ENCODE measurements at places on chromosomes 2 and 18. TPM values are rescaled to one million over a fixed set of nuclear protein-coding genes. Genes with fewer than 3 reads are reported as not detected.
A peak's percentile ranks its signal among the peaks of the same experiment; 100 is the strongest.

IL1R2 gene
- total RNA-seq, result 207 TPM

GTF2A1L gene
- total RNA-seq, result not detected

RAD51AP2 gene
- total RNA-seq, result not detected

NAB1 gene
- total RNA-seq, result 50.7 TPM

EGR4 gene
- not detected for total RNA-seq

CYS1 gene
- total RNA-seq, result 1.6 TPM

TMEM178A gene
- total RNA-seq, result 1.9 TPM

DNA sequence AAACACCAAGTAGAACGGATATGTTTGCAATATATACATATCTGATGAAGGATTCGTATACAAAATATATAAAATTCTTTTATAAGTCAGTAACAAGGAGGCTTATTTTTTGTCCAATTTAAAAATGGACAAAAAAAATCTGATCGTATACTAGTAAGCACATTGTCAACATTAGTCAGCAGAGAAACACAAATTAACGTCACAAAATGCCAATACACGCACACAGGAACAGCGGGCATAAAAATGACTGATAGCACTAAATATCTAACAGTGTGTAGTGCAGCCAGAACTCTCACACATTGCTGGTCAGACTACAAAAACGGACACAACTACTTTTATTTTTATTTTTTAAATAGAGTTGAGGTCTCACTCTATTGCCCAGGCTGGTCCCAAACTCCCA is 69.5 kb downstream of the LAMA1 start:
- no peak for DNase-seq

DNA sequence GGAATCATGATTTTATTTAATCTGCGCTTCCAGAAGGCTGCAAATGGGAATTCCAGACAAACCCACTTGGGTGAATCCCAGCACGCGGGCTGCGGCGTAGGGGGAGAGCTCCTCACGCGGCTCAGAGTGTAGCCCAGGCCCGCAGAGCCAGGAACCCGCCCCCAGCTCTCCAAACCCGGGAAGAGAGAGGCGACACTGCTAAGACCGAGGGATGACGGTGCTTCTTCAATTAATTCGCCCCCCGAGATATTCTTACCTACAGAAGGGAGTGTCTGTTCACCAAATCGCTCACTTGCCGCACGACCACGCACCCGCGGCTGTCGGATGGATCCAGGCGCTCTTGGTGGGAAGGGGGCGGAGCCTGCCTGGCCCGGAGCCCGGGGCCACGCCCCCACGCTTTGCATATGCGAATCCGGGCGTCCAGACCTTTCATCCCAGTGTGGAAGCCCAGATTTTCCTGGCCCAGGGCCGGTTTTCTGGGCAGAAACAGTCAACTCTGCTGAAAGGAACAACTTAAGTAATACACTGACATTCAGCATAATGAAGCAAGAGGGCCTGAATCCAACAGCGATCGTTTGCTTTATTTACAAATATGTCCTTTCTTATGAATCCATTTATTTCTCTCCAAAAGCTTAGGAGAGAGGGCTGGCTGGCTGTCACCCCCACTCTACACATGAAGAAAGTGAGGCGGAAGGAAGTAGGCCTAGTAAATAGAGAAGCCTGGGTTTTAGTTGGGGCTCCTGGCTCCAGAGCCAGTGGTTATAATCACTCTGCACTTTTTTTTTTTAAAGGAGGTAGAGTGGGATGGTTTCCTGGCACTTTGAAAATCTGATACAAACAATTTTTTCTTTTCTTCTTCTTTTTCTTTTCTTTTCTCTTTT is at the start of gene SLC19A3:
Gene SLC19A3, minus strand, starts transcription at position 342 of the 881 bp plus-strand sequence. CDS start 15,710 bp downstream, outside the sequence.
- peak; percentile 91 for DNase-seq

DNA sequence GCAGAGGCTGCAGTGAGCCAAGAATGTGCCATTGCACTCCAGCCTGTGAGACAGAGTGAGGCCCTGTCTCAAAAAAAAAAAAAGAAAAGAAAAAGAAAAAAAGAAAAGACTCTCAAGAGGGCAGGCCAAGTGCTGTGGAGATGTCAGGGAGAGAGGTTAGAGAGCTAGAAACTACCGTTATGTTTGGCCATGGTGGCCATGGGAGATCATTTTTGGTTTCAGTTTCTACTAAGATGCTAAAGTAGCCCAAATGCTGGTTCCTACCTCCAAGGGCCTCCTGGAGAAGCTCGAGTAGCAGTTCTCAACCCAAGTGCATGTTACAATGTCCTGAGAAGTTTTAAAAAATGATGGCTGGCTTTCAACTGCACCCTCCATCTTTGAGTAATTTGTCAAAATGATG is 47.4 kb upstream of the TCF4 start:
- no peak for DNase-seq

GRCh38 chr2:238864207-238865014 is 16.5 kb downstream of the TWIST2 start:
- DNase-seq, result peak; percentile 70

- DNase-seq, result no peak
Observed at GRCh38 chr2:205070889-205071288, 525.6 kb downstream of the PARD3B start.

DNA sequence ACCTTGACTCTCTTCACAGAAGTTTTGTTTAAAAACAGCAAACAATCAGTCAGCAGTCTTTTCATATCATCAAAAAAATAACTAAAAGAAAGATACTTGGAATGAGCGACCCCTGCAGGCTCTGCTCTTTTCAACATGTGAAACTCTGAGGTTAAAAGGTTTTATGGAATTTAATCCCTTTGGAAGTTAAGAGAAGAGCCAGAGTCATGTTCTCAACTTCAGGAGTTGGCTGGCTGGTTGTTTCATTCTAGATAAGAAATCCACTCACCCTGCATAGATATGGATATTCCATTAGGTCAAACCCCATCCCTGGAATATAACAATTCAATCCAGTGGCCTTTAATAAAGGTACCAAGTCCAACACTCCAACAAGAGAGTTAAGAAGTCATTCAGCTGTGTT is 115.6 kb upstream of the RMDN2 start:
- DNase-seq, result no peak

- DNase-seq, result peak; percentile 36
Observed at GRCh38 chr2:102806250-102806837, 44.5 kb downstream of the TMEM182 start.

DNA sequence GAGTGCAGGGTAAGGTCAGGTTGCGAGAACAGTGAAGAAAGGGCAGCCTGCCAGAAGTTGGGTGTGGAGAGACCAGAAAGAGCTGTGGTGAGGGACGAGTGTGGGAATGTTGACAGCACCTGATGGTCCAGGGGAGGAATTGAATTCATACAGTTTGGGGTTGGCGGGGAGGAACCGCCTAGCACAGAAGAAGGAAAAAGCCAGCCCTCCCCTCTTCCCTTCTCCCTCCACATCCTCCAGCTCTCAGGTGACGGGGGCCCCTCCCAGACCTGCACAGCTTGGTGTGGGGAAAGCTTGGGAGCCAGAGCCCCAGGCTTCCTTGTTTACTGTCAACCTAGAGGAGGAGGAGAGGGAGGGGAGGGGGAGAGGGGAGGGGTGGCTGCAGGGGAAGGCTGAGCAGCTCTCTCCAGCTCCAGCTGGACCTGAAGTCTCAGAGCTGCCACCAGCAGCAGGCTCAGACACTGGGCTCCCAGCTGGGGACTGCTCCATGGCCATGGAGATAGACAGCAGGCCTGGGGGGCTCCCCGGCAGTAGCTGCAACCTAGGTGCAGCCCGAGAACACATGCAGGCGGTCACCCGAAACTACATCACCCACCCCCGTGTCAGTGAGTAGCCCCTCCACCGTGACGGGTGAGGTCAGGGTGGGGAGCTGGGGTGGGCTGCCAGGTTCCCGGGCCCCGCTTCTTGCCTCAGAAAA is at the start of gene ATP6V1B1:
Gene ATP6V1B1, plus strand, starts transcription at position 433 of the 697 bp plus-strand sequence. Its CDS starts 55 bp downstream, at position 488.
- DNase-seq, result no peak

GRCh38 chr2:173196080-173196479 is 120.4 kb downstream of the MAP3K20 start:
- no peak for DNase-seq

DNA sequence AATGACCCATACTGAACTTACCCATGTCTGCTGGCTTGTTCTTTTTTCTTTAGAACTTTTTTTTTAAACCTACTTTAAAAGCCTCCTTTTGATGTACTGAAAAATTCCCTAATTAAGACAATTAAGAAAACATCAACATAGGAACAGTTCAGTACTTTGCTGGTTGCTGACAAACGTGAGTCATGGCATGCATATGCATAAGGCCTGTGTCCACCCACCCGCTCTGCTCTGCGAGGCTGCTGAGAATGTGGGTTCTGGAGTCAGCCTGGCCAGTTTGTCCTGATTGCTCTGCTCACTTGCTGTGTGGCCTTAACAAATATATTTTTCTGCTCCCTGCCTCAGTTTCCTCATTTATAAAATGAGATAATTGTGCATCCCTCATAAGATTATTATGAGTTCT is 27.3 kb downstream of the LAMA3 start:
- no peak for DNase-seq

DNA sequence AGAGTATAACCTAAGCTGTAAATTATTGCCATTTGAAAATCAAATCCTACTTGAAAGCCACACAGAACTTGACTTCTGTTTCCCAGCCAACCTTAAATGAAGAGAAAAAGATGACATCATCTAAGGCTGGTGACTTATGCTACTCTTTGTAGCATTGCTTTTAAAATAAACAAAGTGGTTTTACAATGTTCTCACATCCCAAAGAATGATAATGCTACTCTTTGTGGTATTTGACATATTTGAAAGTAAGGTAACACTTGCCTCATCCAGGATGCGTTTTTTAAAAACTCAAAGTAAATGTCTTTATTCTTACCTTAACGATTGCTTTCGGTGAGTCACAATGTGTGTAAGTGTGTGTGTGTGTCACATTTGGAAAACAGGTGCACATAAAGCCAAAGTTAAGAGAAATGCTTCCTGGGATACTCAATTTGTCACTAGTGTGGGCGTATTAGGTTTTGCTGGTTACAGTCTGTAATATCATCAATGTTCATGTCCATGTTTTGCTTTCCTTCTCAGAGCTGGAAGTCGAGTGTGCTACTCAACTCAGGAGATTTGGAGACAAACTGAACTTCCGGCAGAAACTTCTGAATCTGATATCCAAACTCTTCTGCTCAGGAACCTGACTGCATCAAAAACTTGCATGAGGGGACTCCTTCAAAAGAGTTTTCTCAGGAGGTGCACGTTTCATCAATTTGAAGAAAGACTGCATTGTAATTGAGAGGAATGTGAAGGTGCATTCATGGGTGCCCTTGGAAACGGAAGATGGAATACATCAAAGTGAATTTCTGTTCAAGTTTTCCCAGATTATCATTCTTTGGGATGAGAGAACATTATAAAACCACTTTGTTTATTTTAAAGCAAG is 2.6 kb downstream of the PMAIP1 start:
- no peak for DNase-seq

DNA sequence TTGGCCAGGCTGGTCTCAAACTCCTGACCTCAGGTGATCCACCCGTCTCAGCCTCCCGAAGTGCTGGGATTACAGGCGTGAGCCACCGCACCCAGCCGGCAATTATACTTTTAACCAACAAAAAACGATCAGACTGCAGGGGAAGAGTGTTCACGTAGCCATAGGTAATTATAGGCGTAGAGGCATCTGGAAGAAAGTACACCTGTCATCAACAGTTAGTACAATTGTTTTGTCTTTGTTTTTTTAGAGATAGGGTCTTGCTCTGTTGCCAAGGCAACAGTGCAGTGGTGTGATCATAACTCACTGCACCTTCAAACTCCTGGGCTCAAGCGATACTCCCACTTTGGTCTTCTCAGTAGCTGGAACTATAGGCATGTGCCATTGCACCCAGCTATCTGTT is 20.0 kb downstream of the ST3GAL5 start:
- DNase-seq, result no peak

GRCh38 chr2:138059487-138060300 is 95.4 kb downstream of the HNMT start:
- DNase-seq, result no peak

- DNase-seq, result no peak
Observed at GRCh38 chr2:105671156-105671555, 73.6 kb upstream of the NCK2 start.

DNA sequence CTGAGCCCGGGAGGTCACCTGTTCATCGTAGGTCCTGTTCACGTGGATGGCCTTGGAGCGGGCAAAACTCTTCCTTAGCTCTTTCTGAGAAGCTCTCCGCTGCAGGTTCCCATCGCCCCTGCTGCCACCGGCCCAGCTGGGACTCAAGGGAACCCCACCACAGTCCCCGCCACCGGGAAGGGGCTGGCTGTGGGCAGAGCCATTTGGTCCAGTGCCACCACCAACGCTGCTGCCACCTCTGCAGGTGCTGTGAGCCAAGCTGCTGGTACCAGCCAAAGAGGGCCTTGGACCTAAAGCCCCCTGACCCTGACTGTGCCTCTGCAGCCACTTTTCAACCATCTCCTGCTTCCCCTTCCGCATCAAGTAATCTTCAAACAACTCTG is 586 bp downstream of the PDE11A start:
- DNase-seq, result no peak

GRCh38 chr2:156229724-156230362 is 102.7 kb downstream of the NR4A2 start:
- DNase-seq, result no peak

DNA sequence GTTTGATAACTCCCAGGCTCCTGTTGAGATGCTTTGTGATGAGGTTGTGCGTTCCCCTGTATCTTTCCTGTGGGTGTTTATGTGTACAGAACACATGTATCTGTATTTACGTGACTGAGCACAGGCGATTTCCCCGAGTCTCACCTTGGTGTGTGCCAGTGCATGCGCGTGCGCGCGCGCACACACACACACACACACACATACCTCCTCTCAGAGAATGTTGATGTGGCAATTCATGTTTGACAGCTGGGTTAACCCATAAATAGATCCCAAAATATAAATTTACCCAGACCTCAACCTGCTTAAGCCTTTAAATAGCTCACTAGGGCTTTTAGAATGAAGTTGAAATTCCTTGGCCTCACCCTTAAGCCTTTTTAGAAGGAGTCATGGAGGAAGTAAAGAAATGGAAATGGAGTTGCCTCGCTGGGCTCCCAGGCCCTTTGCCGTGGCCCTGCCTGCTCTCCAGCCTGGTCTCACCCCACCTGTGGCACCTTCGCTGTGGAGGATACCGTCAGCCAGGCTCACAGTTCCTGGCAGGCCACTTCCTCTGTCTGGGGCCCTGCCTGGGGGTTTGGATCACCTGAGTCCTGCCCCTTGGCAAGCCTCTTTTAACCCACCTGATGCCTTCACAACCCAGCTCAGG is 20.3 kb downstream of the AGAP1 start:
- DNase-seq, result no peak

DNA sequence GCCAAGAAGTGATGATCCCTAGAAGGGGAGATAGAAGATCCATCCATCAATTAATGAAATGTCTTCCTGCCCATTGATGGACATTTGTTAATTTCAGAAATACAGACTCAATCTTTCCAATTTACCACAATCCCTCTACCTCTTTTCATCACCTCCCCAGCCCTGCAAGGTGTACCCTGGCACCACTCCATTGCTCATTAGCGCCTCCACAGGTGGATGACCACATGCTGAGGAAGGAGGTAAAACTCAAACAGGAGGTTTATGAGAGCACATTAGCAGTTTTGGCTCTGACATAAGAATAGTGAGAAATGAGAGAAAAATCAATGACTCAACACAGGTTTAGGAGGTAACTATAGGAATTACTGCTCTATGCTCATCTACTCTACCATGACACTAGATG is 208.0 kb downstream of the C1D start:
- DNase-seq, result no peak

Measured in omental fat pad (tissue), 4 donors.